ENCODE measurements at places on chromosomes 1 and 21.

DNA sequence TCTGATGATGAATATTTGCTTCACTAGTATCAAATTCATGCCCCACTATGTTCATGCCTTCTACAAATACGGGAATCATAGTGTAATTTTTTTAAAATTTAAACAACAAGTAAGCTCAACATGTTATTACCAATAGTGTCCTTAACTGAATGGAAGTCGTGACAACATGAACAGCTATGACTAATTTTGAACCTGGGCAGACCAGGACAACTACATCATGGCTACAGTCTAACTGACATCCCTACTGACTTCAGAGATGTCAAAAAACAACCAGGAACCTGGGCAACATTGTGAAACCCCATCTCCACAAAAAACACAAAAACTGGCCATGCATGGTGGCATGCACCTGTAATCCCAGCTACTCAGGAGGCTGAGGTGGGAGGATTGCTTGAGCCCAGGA, 33.5 kb upstream of the RAP1A start:
- no peak for DNase-seq

GRCh38 chr1:47687631-47688460, 250.0 kb downstream of the FOXD2 start:
- DNase-seq = no peak

DNA sequence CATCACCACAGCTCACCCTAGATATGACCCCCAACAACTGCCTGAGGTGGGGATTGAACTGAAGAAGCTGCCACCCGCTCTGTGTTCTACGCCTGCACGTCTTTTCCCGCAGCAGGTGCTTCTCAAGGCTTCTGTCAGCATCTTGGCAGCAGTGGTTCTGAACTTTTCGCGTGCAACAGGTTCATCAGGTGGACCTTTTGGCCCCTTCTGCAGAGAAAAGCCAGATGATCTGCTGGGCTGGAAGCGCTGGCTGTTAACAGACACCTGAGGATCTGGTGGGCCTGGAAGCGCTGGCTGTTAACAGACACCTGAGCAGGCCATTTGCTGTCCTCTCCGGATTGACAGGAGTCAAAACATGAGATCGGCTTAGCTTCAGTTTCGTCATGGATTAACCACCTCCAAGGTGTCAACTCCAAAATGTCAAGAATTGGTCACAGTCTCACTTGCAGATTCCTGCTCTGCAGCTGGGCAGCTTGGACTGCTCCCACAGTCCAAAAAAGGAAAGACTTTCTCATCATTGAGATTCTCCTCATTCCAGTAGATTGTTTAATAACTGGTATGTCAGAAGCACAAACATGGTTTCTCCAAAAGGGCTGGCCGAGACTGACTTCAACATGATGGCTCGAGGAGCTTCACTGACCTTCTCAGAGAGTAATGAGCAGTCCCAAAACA, 4.7 kb downstream of the C1orf174 start:
- no peak for DNase-seq

DNA sequence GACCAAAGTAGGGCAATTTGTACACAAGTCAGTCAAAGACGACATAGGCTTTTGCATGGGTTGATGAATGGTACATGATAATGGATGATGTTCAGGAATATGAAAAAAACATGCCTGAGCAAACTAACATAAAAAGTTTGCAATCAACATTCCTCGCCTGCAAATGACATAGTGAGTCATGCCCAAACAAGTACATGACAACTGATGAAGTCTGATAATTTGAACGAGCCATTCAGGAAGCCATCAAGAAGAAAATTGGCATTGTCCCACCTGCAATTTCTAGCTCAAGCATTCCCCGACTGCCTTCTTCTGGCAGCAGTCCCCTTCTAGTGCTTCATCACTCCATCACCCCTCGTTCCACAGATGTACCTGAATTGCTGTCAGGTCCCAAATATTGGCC, 118.4 kb upstream of the NR5A2 start:
- no peak for DNase-seq
